B cell (primary cell): ENCODE measurements at places on chromosomes 12 and 14. TPM values are rescaled to one million over a fixed set of nuclear protein-coding genes. Genes with fewer than 3 reads are reported as not detected.

The STXBP6 gene
- polyA plus RNA-seq = 0.01 TPM in 1 of 2 replicates, not detected in the other

DNA sequence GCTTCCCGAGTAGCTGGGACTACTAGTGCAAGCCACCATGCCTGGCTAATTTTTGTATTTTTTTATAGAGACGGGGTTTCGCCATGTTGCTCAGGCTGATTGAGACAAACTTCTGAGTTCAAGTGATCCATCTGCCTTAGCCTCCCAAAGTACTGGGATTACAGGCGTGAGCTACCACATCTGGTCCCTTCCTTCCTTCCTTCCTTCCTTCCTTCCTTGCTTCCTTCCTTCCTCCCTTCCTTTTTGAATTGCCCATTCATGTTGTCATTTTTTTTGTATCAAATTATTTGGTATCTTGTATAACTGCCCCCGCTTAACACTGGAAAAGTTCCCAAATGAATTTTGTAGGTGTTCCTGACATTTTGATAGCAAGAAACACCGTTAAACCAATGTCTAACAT, 11.7 kb downstream of the RAD9B start:
- H3K27me3 ChIP-seq = no peaks in the 10 kb centered on the region
- H3K36me3 ChIP-seq = no peaks in the 10 kb centered on the region
- no peak overlapping the region for H3K4me3 ChIP-seq
- no peak overlapping the region for H3K27ac ChIP-seq
- no peak for DNase-seq

GRCh38 chr12:72011374-72011773, 72.7 kb downstream of the TPH2 start:
- no peaks in the 10 kb centered on the region for H3K36me3 ChIP-seq
- H3K4me1 ChIP-seq = no peaks in the 10 kb centered on the region
- no peak overlapping the region for H3K27ac ChIP-seq
- DNase-seq = no peak
- no peak overlapping the region for H3K4me3 ChIP-seq

DNA sequence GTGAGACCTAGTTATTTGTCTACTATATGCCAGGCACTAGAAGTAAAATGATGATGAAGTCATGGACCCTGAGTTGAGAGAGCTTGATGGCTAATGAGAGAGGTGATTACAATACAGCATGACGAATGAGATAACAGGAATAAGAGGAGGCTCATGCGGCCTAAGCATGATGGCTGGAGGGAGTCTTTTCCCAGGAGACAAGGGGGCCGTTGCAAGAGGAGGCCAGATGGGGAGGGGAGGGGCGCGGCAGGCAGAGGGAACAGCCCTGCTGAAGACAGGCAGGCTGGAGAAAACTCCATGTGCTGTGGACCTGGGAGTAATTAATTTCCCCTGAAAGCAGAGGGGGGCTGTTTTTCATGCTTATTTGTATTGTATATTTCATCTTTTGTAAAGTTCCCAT, 144.7 kb upstream of the RFLNA start:
- H3K4me3 ChIP-seq = no peak overlapping the region
- H3K36me3 ChIP-seq = no peaks in the 10 kb centered on the region
- no peak for DNase-seq
- H3K4me1 ChIP-seq = peaks cover 3% of the 10 kb centered on the region
- no peaks in the 10 kb centered on the region for H3K27me3 ChIP-seq

GRCh38 chr14:22492622-22493542, 96.1 kb downstream of the DAD1 start:
- no peaks in the 10 kb centered on the region for H3K27me3 ChIP-seq
- no peak for DNase-seq
- no peak overlapping the region for H3K27ac ChIP-seq

DNA sequence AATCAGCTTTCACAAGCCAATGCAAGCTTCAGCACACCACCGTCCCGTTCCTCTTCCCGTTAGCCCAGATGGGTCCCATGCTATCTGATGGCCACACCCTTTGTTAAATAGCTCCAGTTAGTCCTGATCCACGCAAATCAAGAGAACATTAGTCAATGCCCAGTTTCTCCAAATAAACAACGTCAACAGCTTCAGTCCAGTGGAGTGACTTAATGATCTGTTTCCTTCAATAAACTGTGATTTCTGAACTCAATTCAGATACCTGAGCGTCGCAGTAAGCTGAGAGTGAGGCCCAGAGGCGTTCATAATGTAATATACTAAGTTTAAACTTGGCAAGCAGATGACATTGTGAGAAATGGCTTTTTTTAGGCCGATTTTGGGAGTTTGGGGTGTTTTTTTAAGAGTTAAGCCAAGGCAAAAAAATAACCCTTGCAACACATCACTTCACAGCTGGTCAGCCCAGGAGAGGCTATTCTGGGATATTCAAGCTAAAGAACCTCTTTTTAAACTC, 112.3 kb downstream of the ZFP36L1 start:
- H3K36me3 ChIP-seq = peaks cover 16% of the 10 kb centered on the region
- peaks cover 52% of the 10 kb centered on the region for H3K4me1 ChIP-seq
- no peak overlapping the region for H3K27ac ChIP-seq
- no peak for DNase-seq
- no peaks in the 10 kb centered on the region for H3K27me3 ChIP-seq

- no peaks in the 10 kb centered on the region for H3K36me3 ChIP-seq
- DNase-seq = no peak
- H3K27ac ChIP-seq = no peak overlapping the region
- no peaks in the 10 kb centered on the region for H3K4me1 ChIP-seq
- H3K4me3 ChIP-seq = no peak overlapping the region
Observed at GRCh38 chr14:21169573-21169972, 13.7 kb upstream of the OR5AU1 start.

DNA sequence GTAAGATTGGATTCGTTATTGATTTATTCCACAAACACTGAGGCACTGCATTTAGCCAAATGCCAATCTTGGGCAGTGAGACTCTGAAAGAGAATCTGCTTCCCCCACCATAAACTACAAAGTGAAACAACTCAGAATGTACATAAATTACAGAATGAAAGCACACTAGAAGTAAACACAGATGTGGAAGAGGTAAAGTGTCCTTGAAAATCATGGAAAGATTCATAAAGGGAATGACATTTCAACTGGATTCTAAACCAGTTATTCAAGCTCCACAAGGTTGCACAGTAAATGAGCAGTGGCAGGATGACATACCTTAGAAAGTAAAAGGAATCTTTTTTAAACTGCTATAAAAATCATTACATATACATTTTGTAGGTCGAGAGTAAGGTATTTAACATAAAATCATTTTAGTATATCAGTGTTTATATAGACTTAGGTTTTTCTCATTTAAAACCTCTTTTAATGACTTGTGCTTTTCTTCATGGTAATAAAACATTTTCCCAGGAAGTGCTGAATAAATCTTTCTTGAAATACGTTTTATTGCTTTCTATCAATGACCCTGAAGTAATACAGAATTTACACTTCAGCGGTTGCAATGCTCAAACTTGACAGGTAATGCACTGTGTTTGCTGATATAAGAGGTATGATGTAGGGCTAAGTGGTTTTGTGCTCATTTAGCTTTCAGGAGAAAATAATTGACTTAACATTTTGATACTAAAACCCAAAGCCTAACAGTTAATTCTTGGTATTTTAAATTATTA, 270.6 kb downstream of the NAV3 start:
- H3K4me3 ChIP-seq = no peak overlapping the region
- no peak for DNase-seq
- no peaks in the 10 kb centered on the region for H3K36me3 ChIP-seq
- no peaks in the 10 kb centered on the region for H3K4me1 ChIP-seq

GRCh38 chr14:71694591-71695530, 237.4 kb upstream of the RGS6 start:
- no peak overlapping the region for H3K27ac ChIP-seq
- H3K4me3 ChIP-seq = no peak overlapping the region
- no peak for DNase-seq
- no peaks in the 10 kb centered on the region for H3K4me1 ChIP-seq
- H3K27me3 ChIP-seq = no peaks in the 10 kb centered on the region

The CLEC2A gene
- not detected in 2 replicates for polyA plus RNA-seq

DNA sequence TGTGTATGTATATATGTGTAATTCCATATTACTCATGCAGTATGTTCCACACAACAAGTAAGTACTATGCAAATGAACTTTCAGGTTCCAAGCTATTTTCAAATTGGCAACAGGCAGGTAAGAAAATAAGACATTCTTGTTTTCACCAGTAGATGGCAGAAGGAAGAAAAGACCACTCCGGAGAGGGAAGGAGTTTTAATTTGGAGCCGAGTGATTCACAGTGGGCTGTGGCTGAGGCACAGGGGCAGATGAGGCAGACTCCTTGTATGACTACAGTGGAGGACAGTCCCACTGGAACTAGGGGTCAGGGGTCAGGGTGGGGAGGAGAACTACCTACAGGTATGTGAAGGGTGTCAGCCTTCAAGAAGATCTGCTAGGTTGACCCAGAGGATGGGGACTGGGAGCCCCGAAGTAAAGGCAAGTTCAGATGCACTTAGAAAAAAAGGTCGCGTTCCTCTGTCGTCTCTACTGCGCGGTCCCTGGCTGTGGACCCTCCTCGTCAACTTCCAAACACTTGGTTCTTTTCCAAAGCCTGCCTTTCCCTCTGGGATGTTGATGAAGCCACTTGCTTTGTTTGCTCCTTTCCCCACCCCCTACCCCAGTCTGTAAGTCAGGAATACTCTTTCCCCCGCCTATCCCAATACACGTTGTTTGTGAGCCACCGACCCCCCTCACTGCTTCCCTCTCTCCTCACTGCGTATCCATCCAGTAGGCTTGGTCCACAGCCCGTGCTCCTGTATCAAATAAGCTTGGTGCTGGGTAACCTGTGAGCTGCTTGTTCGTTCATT, 24.1 kb downstream of the DDX47 start:
- H3K27ac ChIP-seq = no peak overlapping the region
- peaks cover 19% of the 10 kb centered on the region for H3K36me3 ChIP-seq
- no peaks in the 10 kb centered on the region for H3K4me1 ChIP-seq
- H3K27me3 ChIP-seq = no peaks in the 10 kb centered on the region
- peak; percentile 55 for DNase-seq

DNA sequence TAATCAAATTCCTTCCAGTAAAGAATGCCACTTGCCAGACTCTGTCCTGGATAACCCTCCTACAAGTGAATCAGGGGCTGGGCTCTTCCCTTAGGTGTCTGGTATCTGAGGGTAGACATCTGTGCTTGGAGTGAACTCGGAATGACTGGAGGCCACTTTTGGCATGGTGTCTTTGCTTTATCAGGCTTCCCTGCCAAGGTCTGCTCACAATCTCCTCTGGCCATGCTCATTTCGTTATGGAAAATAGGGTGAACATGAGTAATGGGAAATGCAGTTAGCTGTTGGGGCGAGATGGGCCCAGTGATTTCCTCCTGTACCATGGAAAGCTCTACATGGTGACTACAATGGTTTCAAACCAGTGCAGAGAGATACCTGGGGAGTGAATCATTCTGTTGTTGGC, 212.9 kb downstream of the NRXN3 start:
- no peaks in the 10 kb centered on the region for H3K27me3 ChIP-seq
- no peak overlapping the region for H3K27ac ChIP-seq
- H3K4me1 ChIP-seq = no peaks in the 10 kb centered on the region

DNA sequence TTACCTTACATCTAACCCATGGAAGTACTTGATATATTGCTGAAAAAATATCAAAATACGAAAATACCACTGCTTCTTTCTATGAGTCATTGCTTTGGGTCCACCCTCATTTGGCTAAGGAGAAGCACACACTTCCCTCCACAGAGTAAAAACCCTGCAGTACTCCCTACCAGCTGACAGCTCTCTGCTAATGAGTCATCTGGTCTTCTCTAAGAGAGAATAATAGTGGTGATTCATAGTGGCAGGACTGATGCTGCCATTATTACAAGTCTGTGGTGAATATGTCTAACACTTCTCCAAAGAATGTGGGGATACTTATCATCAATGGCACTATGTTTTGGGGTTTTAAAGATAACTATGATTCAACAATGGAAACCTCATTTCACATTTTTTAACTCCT, 90.7 kb downstream of the PPFIA2 start:
- no peaks in the 10 kb centered on the region for H3K27me3 ChIP-seq
- no peaks in the 10 kb centered on the region for H3K4me1 ChIP-seq
- H3K27ac ChIP-seq = no peak overlapping the region
- H3K36me3 ChIP-seq = no peaks in the 10 kb centered on the region

DNA sequence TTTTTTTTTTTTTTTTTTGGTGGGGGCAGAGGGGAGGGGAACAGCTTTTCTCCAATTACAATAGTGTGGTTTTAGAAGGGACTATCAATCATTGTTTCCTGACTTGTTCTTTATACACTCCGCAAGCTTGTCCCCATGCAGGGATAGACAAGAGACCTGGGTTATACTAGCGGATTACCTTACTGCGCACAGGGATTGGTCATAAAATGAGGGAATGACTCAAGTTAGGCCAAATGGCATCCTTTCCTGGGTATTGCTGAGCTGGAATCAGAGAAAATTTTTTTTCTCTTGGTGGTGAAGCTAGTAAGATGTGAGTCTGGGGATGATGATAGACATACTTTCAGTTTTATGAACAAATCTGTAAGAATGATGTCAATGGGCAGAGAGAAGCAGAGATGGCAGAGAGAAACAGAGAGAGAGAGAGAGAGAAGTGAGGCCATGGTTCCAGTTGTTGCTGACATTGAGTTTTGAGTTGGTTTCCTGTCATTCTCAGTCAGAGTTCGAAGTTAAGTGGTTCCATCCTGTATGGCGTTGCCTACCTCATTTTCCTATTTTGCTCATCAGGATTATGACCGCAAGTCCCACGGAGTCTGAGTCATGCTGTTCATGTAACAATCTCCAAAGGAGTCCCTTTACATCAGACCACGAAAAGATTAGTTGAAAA, 59.1 kb upstream of the OTOGL start:
- DNase-seq = no peak
- H3K27me3 ChIP-seq = no peaks in the 10 kb centered on the region
- H3K36me3 ChIP-seq = no peaks in the 10 kb centered on the region
- no peak overlapping the region for H3K4me3 ChIP-seq
- no peaks in the 10 kb centered on the region for H3K4me1 ChIP-seq

DNA sequence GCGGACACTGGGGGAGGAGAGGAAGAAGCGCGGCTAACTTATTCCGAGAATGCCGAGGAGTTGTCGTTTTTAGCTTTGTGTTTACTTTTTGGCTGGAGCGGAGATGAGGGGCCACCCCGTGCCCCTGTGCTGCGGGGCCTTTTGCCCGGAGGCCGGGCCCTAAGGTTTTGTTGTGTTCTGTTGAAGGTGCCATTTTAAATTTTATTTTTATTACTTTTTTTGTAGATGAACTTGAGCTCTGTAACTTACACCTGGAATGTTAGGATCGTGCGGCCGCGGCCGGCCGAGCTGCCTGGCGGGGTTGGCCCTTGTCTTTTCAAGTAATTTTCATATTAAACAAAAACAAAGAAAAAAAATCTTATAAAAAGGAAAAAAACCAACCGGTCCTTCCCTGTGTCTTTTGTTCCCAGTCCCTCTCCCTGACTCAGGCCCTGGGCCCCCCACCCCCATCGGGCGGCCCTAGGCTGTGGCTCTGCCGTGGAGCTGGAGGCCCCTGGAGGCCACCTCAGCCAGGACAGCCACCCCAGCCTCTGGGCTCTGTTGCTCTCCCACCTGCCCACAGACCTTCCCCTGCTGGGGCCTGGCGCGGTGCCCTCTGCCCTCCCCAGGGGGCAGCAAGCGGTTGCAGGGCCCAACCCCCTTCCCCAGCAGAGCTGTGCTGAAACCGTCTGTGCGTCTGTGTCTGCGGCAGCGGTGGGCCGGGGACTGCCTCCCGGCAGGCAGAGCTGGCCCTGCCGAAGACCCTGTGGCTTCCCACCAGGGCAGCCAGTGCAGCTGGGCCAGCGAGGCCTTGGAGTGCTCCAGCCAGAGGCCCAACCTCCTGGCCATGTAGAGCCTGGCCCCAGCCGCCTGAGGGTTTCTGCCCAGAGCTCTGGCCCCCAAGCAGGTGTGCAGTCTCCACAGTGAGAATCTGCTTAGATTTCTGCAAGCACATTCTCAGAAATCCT, 4.0 kb upstream of the CRIP2 start:
- no peak for DNase-seq
- H3K4me1 ChIP-seq = peaks cover 23% of the 10 kb centered on the region
- peaks cover 30% of the 10 kb centered on the region for H3K27me3 ChIP-seq

The ASCL1 gene
- not detected in 2 replicates for polyA plus RNA-seq
